Suppressor macrophage treated with lipopolysaccharide for 4 hours (primary cell): ENCODE measurements at places on chromosomes 7 and 10.

- DNase-seq: no peak
These were observed 518.8 kb downstream of the CNTNAP2 start for GRCh38 chr7:146635205-146636032.

DNA sequence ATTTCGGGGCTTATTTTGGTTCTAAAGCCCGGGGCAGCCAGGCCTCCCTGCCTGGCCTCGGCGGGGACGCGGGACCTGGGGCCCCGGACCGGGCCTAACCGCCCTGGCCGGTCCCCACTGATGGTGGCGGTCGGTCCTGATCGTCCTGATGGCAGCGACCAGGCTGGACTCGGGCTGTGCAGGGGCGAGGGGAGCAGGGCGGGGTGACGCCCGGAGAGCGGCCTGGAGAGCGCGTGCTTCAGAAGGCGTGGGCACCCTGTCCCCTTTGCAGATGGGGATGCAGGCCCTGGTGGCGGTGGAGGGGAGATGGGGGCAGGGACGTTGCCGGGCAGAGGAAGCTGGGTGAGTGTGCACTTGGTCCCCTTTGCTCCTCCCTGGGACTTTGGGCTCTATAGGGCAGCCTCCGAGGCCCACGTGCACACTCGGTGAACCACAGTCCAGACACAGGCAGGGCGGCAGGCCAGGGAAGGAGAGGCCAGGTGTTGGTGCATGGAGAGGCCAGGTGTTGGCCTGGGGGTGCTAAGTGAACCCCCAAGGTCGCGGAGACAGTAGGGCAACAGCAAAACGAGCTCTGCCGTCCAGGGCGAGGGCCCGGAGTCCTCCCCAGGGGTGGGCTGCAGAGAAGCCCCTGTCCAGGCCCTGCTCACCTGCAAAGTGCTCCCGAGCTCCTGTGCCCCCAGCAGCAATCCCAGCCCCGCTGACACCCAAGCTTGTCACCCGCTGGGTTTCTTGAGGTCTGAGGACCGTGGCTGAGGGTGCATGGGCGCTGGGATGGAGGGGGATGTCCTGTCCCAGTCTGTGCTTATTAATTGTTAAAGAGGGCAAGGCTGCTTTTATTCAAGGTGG, 42.4 kb upstream of the FAM20C start:
- DNase-seq: peak; percentile 52

DNA sequence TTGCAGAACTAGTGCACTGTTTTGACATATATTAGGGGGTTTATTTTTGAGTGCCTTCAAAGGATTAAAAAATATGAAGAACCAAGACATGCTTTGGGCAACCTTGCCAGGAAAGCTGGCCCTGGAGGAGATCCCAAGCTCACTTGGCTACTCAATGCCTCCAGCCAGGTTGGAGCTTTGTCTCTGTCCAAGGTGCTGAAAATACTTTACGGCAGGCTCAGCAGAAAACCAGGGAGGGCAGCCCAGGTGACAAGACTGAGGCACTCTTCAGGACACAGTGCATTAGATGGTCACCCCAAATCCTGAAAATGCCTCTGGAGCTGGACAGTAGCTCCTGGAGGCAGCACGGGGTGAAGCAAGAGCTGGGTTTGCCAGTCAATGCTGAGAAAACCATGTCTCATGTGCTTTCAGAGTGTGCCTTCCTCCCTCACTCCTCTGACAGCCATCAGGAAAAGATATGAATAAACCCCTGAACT, 5.8 kb upstream of the KCNH2 start:
- DNase-seq: peak; percentile 46

DNA sequence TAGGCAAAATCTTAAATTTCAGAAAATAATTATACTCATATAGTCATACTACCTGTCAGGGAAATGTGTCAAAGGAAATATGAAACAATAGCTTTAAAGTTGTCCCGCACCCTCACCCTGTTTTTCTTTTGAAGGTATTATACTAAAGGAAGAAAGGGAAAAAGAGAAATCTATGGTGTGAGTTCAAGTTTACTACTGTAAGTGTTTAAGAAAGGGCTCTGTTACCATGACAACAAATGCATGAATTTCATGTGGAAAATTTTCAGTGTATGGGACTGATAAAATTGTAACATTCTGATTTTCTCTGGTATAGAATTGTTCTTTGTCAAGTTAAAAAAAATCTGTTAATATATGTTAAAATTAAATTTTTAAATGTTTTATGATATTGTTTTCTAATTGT, 229.8 kb downstream of the ADK start:
- DNase-seq: no peak

DNA sequence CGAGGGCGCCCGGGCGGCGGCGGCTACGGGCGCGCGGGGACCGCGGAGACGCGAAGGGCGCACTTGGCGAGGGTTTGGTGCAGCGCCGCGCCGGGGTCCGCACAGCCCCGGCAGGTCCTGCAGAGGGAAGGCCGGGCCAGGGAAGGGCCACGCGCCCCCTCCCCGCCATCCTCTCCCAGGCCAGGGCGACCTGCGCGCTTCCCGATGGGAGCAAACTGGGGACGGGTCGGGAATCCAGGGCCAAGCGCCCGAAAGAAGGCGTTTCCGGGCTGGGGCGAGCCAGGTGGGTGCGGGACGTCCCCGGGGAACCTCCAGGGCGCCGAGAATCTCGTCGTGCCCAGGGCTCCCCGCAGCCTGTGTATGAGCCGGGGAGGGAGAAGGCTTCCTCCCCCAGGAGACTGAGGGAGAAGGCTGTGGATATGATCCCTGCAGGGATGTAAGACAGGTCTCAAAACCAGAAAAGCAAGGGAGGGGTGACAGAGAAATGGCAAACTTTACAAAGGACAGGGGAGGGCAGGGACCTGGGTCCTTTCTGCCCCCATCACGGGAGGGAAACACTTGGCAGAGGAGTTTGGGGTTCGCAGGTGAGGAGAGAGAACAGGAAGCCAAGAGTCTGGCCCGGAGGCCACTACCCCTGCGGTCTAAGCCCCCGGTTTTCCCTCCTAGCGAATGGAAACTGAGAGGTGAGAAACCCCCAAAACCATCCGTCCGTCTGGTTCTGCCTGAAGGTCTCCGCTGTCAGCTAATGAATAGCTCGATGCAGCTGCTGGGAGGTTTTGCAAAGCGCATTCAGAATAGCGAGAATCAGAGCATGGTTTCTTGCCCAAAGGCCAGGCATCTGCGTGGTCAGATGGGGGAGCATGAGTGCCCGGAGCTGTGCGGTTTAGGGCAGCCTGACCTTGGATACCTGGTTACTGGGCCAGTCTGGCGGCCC, 674 bp downstream of the AMZ1 start:
- no peak for DNase-seq

- DNase-seq: no peak
These were observed 45.1 kb upstream of the OPTN start for GRCh38 chr10:13054844-13055243.

DNA sequence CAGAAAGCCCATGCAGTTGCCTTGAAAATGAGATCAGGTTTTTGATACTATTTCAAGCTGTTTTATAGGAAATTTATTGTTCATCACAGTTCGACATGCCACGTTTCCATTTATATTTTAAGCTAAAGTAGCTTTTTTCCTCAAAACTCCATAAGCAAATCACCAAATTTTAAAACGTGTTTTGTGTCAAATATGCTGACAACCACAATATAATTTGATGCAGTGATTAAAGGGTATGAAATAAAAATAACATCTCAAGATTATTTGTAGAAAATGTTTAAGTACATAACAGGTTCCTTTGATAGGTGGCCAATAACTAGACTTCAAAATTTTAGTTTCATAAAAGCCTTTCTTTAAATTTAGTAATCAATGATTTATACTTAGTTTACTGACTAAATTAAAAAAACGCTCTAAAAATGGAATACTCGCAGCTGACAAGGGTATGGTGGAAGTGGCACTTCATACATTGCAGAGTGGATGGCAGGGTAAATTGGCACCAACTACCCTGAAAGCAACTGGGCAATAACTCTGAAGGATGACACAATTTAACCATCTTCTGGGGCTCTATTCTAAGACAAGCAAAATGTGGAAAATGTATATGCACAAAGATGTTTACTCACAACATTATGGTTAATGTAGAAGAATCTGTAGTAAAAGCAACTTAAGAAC, 481.6 kb downstream of the TNS3 start:
- no peak for DNase-seq

GRCh38 chr7:50552921-50553320, 12.3 kb downstream of the DDC start:
- DNase-seq: no peak

GRCh38 chr10:110410329-110411046, 87.2 kb upstream of the DUSP5 start:
- peak; percentile 75 for DNase-seq

- no peak for DNase-seq
These were observed 1.7 kb upstream of the FUOM start for GRCh38 chr10:133359554-133359971.

DNA sequence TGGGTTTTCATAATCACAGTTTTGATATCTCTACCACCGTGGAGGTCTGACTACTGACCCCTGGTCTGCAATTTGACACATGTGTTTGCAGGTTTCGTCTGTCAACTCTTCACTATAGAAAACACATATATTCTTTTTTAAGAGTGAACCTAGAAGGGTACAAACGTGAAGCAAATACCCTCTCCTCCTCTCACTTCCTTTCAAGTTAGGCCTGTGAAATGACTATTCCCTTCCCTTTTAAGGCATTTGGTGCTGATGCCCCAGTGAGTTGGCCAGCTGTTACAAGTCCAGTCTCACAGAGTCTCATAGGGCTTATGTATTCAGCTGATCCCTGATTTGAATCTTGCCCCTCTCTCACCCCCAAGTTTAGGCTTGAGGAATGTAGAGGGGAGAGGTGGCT, 742.0 kb upstream of the IGFBP3 start:
- DNase-seq: no peak

GRCh38 chr10:3720228-3721019, 64.6 kb downstream of the KLF6 start:
- DNase-seq: peak; percentile 98

GRCh38 chr7:17234398-17235031, 63.9 kb upstream of the AHR start:
- DNase-seq: peak; percentile 95

DNA sequence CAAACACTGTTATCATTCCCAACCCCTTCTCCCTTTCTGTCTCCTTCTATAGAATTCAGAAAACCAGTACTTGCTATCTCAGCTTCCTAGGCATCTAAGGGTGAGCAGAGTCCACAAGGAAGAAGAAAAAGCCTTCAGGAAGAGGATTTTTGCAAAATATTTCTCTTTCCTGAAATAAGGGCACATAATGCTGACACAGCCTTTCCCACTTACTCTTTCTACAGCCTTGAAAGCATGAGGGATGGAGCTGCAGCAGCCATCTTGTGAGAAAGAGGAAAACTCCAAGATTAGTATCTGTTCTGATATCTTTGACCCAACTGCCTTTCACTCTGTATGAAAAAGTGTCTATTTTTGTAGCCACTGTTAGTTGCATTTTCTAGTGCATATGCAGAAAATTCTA, 826.2 kb downstream of the KCNMA1 start:
- DNase-seq: no peak

DNA sequence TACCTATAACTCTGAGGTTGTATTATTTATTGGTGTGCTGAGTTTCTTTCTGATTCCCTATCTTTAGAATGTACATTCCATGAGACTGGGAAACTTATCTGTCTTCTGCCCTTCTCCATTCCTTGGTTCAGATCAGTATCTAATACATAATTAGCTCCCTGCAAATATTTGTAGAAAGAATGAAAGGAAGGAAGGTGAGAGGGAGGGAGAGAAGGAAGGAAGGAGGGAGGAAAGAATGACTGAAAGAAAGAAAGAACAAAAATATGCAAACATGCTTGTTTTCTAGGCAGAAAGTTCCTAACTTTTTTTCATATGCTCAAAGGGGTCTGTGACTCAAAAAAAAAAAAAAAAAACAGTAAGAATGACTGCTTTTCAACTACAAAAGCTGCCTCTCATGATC, 3.9 kb upstream of the USP6NL start:
- DNase-seq: no peak

DNA sequence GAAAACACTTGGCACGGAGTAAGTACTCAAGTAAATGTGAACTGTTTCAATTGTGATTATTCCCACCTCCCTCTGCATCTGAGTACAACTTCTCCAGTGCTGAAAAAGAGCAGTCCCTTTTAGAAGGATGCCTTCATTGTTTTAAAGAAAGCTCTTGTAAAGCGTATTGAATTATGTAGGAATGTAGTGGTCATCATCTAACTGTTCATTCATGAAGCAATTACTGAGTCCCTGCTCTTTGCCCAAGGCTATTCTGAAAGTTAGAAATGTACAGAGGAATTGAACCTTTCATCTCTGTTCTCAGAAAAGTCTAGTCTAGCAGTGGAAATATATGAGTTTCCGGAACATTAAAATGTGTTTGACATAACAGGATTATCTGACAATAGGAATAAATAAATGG, 127.8 kb downstream of the CACNB2 start:
- DNase-seq: no peak

GRCh38 chr10:129968853-129969183, 4.7 kb upstream of the EBF3 start:
- peak; percentile 52 for DNase-seq

- DNase-seq: no peak
These were observed 3.1 kb downstream of the CCDC126 start for GRCh38 chr7:23600236-23600635.

DNA sequence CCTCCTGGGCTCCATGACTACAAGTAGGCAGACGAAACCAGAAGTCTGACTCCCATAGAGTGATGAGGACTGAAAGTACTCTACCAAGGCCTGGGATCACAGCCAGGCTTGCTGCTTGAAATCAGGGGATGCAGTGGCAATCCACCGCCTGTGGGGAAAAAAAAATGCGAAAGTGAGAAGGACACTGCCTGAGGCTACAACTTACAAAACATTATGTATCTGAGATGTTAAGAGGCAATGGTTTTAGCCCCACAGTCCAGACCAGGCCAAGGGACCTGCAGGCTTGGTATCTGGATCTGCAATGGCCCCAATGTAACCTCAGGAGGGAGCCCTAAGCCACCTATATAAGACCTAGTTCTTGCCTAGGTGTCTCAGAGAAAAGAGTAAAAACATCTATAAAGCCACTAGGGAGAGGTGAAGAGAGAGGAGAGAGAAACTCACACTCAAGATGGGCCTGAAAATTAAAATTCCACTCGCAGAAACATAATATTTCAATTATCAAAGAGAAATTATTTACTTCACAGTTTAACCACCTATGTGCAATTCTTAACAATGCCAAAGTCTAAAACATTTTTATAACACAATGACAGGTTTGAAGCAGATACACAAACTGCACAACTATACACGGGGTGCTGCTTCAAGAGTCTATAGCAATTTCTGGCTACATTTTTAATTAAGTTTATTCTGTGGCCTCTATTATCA, 13.9 kb downstream of the DNAJC1 start:
- peak; percentile 51 for DNase-seq

- DNase-seq: peak; percentile 92
These were observed 334.5 kb downstream of the SORCS1 start for GRCh38 chr10:106830006-106830405.
